ENCODE measurements at places on chromosomes 11 and 22.
A peak's percentile ranks its signal among the peaks of the same experiment; 100 is the strongest.

GRCh38 chr22:30566125-30566524 is 8.3 kb downstream of the GAL3ST1 start:
- DNase-seq: no peak

- no peak for DNase-seq
Measured at GRCh38 chr11:121767433-121767832, 314.7 kb upstream of the SORL1-AS1 start.

DNA sequence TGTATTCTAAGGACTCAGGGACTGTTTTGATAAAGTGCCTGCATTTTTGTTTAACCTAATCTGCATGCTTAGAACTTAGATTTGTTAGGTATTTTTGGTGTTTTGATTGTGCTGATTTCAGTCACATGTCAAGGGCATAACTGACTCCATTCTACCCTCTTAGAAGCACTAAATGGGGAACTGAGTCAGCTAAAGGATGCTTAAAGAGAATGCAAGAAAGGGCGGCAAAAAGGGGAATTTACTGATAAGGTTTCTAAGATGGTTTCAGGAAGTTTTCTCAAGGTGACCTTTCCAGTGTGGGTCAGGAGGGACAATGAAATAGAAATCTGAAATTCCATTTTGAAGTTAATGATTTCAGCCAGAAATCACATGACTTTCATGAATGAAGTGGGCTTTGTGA is 43.0 kb downstream of the MMP20 start:
- DNase-seq: no peak

- DNase-seq: no peak
Measured at GRCh38 chr11:33525789-33526188, 174.8 kb downstream of the C11orf91 start.

- peak; percentile 29 for DNase-seq
Measured at GRCh38 chr22:38766076-38766777, 10.4 kb upstream of the SUN2 start.

GRCh38 chr11:68431984-68432645 is 28.4 kb upstream of the PPP6R3 start:
- DNase-seq: no peak

DNA sequence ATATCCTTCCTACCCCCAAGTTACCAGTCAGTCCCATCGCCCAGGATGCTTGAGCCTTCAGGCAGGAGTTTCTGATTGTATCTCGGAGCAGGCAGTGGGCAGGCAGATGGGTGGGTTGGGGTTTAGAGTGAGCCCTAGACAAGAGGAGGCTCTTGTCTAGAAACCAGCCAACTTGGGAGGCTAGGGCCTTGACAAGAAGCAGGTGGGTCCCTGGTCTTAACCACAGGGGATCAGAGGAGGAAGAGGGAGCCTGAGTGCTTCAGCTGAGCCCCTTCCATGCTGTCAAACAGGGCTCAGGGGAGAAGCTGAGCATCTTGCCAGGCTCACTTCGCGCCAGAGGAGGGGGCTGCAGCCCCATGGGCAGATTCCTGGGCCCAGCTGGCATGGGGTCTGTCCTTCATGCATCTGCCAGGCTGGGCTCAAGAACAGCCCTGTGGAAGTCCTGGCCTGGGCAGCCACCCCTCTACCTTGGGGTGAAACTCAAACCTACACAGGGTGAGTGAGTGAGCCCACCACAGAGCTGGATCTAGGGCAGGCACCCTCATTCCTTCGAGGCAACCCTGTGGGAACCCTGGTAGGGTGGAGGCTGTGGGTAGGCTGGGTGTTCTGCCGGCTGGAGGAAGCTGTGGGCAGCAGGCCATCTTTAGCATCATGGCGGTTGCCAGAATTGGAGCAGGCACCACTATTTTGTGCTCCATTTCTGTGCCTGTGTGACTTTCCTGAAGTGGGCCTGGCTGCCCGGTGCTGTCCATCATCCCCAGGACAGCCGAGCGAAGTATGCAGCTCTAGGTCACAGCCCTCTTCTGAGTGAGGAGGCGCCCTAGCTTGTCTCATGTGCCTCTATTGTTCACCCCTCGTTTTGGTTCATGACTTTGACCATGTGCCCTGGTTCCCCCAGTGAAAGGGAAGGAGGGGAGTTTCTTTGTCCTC is 108.1 kb downstream of the MORC2 start:
- no peak for DNase-seq

- peak; percentile 31 for DNase-seq
Measured at GRCh38 chr11:64553554-64554201, 37.3 kb upstream of the SLC22A12 start.

DNA sequence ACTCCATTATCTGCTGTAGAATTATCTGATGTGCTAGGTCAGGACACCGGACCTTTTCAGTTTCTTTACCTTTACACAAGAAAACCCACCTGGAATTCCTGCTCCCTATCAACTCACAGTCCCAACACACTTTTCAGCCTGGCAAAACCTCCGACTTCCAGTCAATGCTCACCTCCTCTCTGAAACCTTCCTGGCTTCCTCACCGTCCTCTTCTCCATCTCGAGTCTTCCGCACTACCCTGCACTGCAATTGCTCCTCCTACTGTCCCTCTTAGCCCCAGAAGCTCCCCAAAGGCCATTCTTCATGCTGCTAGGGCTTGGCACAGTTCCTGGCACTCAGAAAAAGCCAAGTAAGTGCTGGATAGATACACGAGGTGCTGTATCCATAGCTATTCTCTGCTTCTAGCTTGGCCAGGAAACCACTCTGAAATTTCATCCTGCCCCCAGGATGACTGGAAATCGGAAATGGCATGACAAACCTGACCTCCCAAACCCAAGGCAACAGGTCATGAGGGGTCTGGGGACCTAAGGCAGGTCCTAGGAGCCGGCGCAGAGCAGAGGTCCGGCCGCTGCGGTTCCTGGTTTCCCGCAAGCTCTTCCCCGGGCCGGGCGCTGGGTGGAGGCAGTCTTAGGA is 702 bp downstream of the SYN3 start:
- no peak for DNase-seq

DNA sequence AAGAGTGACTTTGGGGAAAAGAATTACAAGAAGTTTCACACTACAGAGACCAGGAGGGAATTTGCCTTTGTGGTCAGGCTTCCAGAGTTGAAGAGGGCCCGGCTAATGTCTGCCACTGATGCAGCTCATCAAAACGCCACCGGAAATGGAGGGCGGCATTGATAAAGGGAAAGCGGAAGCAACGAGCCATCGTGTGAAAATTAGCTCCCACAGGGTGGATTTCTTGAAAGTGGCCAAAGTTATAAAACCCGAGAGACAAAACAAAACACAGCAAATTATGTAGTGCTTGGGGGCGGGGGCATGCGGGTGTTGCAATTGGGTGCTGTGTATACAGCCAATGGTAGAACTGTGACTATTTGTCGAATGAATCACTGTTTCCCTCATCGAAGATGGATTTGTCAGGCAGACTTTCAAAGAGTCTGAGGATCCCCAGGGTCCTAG is 113.0 kb downstream of the ADAMTS15 start:
- no peak for DNase-seq

GRCh38 chr22:41092847-41093411 is 537 bp downstream of the EP300 start:
- DNase-seq: peak; percentile 47

DNA sequence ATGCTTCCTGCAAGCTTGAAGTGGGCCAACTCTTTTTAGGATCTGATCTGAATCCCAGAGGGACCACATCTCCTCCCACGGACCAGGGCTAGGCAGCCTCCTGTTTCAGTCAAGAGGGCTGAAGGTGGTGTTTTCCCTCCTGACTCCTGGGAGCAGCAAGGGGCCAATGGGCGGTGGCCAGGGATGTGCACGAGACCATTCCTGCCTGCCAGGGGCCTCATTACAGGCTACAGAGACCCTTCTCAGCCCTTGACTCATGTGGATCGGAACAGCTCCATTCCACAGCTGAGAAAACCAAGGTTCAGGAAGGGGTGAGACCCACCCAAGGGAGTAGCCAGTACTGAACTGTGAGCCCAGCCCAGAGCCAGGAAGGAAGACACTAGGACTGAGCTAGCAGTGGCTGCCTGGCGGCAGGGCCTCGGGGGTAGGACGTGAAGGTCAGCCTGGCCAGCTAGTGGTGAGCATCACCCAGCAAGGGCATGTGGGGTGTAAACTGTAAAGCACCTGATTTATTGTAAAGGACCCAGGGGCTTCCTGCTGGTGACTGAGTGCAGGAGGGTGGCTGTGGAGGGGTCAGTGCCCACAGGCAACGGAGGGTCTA is 3.4 kb upstream of the P2RY6 start:
- DNase-seq: no peak

GRCh38 chr22:19529811-19530210 is 5.6 kb upstream of the CLDN5 start:
- no peak for DNase-seq

DNA sequence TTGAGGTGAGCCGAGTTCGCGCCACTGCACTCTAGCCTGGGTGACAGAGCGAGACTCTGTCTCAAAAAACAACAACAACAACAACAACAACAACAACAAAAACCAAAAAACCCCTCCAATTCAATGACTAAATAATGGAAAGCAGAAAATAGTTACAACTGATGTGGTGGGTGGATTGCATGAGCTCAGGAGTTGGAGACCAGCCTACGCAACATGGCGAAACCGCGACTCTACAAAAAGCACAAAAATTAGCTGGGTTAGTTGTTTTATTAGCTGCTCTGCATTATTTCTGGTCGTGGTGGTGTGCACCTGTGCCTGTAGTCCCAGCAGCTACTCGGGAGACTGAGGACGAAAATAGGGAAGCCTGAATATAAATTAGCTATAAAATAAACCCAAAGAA is 2.6 kb upstream of the PATL1 start:
- DNase-seq: no peak

DNA sequence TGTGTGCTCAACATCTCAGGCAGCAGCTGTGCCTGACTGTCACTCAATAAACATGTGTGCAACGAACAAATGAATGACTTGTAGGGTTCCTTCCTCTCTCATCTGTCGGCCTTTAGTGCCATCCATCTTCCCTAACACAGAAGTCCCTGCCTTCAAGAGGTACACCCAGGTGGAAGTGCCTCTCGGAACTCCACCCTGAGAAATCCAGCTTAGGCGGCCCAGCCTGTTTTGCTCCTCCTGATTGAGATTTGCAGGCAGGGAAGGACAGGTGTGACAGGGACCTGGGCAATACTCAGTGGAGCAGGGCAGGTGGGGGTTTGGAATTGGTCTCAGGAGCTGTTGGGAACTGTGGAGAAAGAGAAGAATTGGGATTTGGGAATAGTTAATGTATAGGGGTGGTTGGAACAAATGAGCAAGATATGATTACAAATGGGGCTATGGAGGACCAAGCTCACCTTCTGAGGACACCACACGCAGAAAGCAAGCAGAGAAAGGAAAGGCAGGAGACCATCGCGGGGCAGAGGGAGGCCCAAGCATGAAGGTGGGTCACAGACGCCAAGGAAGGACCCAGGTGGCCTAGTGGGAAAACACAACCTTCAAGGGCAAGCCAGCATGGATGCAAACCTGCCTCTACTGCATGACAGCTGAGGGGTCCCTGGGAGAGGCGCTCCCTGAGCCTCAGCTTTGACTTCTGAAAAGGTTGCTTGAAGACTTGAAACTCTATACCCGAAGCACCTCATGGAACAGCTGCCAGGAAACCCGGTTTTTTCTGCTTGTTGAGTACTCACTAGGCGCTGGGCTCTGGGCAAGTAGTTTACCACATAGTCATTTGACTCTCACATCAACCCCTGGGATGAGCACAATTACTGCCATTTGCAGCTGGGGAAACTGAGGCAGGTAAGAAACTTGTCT is 40.9 kb upstream of the ANO1 start:
- DNase-seq: no peak

GRCh38 chr11:110086892-110087309 is 6.3 kb upstream of the ZC3H12C start:
- DNase-seq: no peak

DNA sequence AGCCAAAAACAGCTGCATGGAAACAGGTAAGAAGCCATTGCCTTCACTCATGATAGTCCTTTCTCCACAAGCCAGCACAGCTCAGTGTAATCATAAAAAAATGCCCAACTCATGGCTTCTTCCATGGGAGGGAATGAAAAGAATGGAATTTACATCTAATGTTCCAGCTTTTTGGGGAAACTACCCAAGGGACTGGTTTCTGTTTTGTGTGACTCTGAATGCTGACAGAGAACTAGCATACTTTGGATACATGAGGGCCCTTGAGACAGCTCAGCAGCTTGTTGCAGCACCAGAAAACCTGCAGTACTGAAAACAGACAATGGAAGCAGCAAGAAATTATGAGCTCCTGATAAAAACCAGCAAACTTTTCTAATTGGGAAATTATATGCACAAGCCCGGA is 24.2 kb upstream of the HORMAD2 start:
- no peak for DNase-seq

- DNase-seq: peak; percentile 2
Measured at GRCh38 chr11:35662061-35662648, 420 bp upstream of the TRIM44 start.

- no peak for DNase-seq
Measured at GRCh38 chr22:39362932-39363331, 13.1 kb downstream of the SYNGR1 start.

- DNase-seq: no peak
Measured at GRCh38 chr11:128915149-128915521, 24.0 kb downstream of the KCNJ5 start.

GRCh38 chr11:105219269-105219668 is 79.7 kb upstream of the CARD18 start:
- no peak for DNase-seq

- DNase-seq: no peak
Measured at GRCh38 chr11:130945896-130946295, 29.6 kb upstream of the SNX19 start.

- no peak for DNase-seq
Measured at GRCh38 chr11:78907636-78908035, 333.0 kb upstream of the NARS2 start.

- DNase-seq: no peak
Measured at GRCh38 chr11:22392561-22392960, 54.4 kb downstream of the SLC17A6 start.

GRCh38 chr22:47277531-47277930 is 515.1 kb downstream of the TBC1D22A start:
- DNase-seq: no peak

GRCh38 chr22:45429981-45430775 is 16.7 kb downstream of the RIBC2 start:
- DNase-seq: no peak

DNA sequence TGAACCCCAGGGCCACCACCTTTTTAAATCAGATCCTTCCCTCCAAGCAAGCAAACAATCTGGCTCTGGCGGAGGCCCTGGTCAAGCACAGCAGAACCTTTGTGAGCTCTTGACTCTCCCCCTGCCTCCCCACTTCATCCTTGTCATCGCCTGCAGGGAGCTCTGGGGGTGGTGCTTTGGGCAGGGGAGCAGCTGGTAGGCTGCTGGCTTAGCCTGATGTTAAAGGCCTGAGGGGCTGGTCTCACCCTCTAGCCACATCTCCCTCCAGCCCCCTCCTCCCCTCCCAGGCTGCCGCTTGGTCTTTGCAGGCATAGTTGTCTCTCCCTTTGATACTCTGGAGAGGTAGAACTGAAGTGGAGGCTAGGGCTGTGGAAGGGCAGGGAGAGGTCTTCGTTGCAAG is 50.9 kb downstream of the THAP12 start:
- DNase-seq: no peak

- no peak for DNase-seq
Measured at GRCh38 chr11:87012089-87012488, 25.6 kb upstream of the TMEM135 start.

DNA sequence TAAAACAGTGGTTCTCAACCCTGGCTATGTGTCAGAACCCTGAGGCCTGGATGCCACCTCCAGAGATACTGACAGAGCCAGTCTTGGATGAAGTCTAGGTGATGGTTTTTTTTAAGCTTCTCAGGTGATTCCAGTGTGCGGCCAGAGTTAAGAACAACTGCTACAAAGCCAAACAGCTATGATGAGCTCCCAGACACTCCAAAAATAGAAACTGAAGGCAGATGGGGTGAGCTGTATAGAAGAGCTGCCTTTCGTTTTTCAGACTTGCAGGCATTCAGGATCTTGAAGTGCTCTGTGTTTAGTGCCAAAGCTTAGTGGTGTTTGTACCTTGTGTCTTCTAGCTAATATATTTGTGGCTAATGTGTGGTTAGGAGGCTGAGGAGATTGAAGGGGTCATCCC is 14.2 kb downstream of the SCUBE2 start:
- no peak for DNase-seq
